Kidney (tissue), 22 donors: ENCODE measurements at places on chromosomes 12 and 14.
A peak's percentile ranks its signal among the peaks of the same experiment; 100 is the strongest.

GRCh38 chr12:59040656-59041055 lies 120.4 kb upstream of the LRIG3 start:
- DNase-seq: peak; percentile 13

DNA sequence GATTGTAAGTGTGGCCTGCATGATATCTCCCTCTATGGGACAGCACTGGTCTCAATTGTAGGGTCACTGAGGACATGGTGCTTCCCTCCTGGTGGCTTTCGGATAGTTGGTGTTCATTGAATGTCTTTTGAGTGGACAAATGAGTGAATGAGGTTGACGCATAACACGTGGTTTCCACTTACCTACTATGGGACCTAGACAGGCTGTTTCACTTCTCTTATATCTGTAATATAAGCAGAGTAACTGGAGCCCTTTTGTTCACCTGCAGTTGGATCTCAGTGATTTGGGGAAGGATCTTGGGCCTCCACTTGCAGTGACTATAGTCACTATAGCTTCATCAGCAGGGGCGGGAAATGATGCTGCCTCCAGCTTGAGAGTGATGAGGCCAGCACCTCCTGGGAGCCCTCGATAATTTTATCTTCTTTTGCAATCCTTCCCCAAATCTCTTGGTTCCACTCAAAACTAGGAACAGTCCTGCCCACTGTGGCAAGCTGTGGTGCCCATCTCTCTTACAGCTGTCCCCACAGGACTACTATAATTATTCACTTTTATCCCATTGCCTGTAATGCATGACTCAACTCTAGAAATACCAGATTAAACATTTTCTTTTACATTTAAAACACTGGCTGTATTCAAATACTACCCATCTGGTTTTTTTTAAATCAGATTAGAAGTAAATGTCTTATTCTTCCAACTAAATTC lies 242.9 kb downstream of the CHST11 start:
- no peak for DNase-seq

GRCh38 chr14:101862177-101862576 lies 100.7 kb downstream of the PPP2R5C start:
- no peak for DNase-seq

GRCh38 chr12:53500142-53500775 lies 824 bp upstream of the TARBP2 start:
- peak; percentile 59 for DNase-seq

GRCh38 chr12:58529114-58529665 lies 391.1 kb downstream of the LRIG3 start:
- no peak for DNase-seq

GRCh38 chr14:39762576-39763401 lies 330.6 kb upstream of the FBXO33 start:
- no peak for DNase-seq

DNA sequence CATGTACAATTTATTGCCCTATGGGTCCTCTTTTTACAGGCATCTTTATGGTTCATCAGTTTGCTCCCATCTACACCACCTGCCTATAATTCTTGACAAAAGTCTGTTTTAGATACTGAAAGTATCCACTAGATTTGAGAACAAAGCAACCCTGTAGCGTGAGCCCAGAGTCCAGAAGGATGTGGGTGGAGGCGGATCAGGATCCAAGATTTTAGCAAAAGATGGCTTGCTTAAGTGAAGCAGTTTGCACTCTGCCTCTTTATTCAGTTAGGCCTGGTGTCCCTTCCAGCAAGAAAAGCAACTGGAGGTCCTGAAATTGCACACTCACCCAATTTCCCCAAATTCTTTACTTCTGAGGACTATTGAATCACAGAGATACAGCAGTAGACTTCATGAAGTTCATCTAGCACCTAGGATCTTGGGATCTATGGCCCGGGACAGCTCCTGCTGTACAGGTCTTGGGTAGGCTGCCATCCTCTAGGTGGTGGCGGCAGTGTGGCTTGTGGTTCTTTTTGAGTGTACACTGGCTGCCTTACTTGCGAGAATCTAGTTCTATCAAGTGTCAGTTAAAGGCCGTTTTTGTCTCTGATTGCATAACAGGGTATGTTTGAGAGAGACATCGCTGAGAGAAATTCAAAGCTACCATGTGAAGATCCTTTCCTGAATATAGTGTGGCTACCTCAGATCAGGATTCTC lies 873.2 kb downstream of the NRXN3 start:
- DNase-seq: no peak

GRCh38 chr12:27396216-27396815 lies 50.2 kb upstream of the SMCO2 start:
- DNase-seq: no peak

DNA sequence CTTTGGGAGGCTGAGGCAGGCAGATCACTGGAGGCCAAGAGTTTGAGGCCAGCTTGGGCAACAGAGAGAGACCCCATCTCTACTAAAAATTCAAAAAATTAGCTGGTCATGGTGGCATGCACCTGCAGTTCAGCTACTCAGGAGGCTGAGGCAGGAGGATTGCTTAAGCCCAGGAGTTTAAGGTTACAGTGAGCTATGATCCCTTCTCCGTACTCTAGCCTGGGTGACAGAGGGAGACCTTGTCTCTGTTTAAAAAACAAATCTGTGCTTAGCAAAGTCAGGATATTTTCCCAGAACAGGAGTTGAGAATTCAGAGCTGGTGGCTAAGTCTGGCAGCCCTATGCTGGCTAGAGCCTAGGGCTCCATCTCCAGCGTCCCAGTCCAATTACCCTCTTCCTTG lies 142.9 kb upstream of the PZP start:
- no peak for DNase-seq

GRCh38 chr14:87030197-87030596 lies 962.8 kb downstream of the GALC start:
- DNase-seq: no peak

DNA sequence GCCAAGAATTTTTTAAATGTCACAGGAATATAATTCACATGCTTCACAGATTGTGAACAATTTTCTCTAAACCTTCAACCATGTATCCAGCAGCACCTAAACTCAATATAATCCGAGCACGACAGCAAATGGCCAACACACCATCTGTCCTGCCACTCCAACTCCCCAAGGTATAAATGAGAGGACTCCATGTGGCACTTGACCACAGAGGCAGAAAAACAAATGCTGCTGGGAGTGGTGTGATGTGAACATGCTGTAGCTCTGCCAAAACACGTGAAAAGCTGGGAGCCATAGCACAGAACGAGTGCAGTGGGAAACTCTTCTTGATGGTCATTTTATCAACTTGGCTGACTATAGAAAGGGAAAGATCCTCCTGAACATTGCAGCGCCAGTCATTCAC lies 70.9 kb downstream of the LLPH start:
- DNase-seq: no peak

DNA sequence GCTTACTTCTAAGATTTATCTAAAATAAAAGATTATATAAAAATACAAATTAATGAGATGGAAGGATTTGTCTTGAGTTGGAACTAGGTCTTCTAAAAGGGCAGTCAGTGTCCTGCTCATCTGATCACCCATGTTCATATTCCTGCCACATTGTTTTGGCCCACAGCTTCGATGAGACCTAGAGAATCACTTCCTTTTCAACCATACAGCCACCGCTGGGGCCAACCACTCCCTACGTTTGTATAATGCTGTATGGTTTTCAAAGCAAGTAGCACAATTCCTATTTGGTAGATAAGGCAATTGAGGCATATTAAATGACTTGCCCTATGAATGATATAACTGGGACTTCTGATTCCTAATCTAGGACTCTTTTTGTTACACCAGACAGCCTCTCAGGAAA lies 249.4 kb downstream of the ZFP36L1 start:
- DNase-seq: no peak

DNA sequence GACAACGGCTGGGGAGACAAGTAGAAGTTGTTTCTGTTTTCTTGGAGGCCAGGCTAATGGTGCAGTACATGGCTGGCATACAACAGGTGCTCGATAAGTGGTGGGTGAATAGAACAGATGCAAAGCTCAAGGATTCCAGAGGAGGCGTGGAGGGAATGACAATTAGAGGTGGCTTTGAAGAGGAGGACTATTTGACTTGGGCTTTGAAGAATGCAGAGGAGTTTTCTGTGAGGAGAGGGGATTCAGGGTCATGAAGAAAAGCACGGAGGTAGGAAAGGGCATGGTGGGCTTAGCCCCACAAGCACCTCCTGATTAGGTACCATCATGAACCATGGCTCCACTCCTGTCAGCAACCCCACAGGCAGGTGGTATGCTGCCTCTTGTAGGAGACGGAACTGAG lies 142.3 kb downstream of the RBM19 start:
- DNase-seq: no peak

- DNase-seq: no peak
These were observed 422.7 kb upstream of the SYT1 start for GRCh38 chr12:78441737-78442453.
